Body of pancreas (tissue), 4 donors: ENCODE measurements at places on chromosomes 4 and X. TPM values are rescaled to one million over a fixed set of nuclear protein-coding genes. Genes with fewer than 3 reads are reported as not detected.
A peak's percentile ranks its signal among the peaks of the same experiment; 100 is the strongest.

The FAM184B gene
- not detected for total RNA-seq

The TSR2 gene
- total RNA-seq, result 11.2 TPM

The GAGE12E gene
- not detected for total RNA-seq

The GPR50 gene
- total RNA-seq, result not detected

The ATP5ME gene
- 20.2 TPM for total RNA-seq

The TEX13D gene
- total RNA-seq, result not detected

The KIAA0232 gene
- total RNA-seq, result 15.0 TPM

The THOC2 gene
- 77.5 TPM for total RNA-seq

The GAGE13 gene
- not detected for total RNA-seq

The BST1 gene
- 0.99 TPM for total RNA-seq

The ACSL1 gene
- total RNA-seq, result 36.6 TPM

The CLTRN gene
- total RNA-seq, result 1.6 TPM

The RTL3 gene
- total RNA-seq, result not detected

The RHOXF2B gene
- total RNA-seq, result not detected

The CXCL10 gene
- not detected for total RNA-seq

GRCh38 chr4:71864380-71864779 lies 80.5 kb upstream of the GC start:
- DNase-seq, result no peak

DNA sequence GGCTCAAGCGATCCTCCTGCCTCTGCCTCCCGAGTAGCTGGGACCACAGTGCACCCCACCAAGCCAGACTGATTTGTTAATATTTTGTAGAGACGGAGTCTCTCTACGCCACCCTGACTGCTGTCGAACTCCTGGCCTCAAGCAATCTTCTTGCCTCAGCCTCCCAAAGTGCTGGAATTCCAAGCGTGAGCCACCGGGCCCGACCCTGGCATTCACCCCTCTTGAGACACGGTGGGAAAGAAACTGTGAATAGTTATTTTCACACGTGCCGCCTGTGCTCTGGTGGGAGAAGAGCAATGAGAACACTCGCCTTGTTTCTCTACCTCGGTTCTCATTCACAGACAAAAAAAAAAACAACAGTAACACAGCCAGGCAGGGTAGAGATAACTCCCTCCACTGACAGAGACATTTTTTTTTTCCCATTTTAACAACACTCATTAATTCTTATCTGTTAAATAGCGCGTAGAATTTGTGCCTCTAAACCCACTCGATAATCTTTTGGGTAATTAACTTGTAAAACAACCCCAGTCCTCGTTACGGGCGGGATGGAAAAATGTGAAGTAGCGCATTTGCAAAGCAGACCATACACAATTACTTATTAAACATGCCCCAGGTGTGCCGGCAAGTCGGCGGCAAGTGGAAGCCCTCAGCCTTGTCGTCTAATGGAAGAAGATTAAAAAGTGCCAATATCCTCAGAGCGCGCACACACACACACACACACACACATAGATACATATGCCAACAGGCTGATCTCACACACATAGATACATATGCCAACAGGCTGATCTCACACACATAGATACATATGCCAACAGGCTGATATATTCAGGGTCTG lies 103.3 kb downstream of the DHRSX start:
- no peak for DNase-seq

GRCh38 chrX:66074920-66075879 lies 35.3 kb upstream of the VSIG4 start:
- DNase-seq, result peak; percentile 27

- DNase-seq, result peak; percentile 12
Observed at GRCh38 chrX:23365541-23365940, 30.9 kb downstream of the PTCHD1 start.

GRCh38 chr4:57078685-57079521 lies 31.3 kb downstream of the IGFBP7 start:
- DNase-seq, result peak; percentile 57

- no peak for DNase-seq
Observed at GRCh38 chr4:185394568-185395237, 1.0 kb downstream of the LRP2BP start.

GRCh38 chrX:107565015-107565414 lies 63.3 kb upstream of the PRPS1 start:
- no peak for DNase-seq

DNA sequence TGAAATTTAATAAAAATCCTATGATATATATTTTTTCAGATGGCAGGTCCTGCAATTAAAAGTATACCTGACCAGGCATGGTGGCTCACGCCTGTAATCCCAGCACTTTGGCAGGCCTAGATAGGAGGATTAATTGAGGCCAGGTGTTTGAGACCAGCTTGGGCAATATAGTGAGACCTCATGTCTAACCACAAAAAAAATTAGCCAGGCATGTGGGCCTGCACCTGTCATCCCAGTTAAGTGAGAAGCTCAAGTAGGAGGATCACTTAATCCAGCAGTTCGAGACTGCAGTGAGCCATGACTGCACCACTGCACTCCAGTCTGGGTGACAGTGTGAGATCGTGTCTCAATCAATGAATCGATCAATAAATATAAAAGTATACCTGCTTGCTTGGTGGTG lies 2.5 kb downstream of the OCIAD2 start:
- no peak for DNase-seq

DNA sequence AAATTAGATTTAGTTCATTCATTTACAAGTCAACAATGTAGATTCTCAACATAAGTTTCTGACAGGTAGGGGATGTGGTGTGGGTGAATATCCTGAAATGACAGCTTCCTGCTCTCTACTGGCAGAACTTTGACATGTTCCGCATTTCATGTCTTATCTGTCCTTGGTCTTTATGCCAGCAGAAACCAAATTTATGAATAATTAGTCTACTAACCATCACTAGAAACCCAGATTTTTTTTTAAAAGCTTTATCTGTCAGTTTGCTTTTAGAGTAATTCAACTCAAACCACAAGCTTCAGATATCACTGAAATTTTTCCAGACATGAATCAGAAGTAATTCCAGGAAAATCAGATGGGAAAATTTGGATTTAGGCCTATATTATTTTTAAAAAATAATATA lies 17.9 kb downstream of the COQ2 start:
- DNase-seq, result no peak

- no peak for DNase-seq
Observed at GRCh38 chr4:123408471-123409084, 12.0 kb downstream of the SPRY1 start.

GRCh38 chr4:77538144-77538543 lies 67.5 kb upstream of the CXCL13 start:
- DNase-seq, result no peak

GRCh38 chr4:78092850-78093249 lies 35.7 kb downstream of the FRAS1 start:
- DNase-seq, result no peak

DNA sequence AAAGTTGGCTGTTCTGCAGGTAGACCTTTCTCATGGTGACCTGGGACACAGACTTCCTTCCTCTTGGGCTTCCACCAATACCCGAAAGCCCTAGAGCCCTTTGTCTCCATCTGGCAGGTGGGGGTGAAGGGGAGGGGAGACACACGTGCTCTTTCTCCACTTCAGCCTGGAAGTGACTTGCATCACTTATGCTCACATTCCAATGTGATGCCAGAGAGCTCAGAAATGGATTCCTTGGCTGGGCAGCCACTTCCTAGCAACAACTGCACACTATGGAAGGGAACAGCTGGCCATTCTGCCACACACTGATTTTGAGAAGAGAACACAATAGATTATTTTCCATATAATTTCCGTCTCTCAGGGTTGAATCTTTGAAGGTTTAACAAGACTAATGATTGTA lies 36.3 kb downstream of the C4orf51 start:
- DNase-seq, result no peak

- DNase-seq, result no peak
Observed at GRCh38 chrX:68690936-68691501, 43.6 kb downstream of the STARD8 start.

GRCh38 chrX:142251680-142252079 lies 46.6 kb upstream of the MAGEC2 start:
- DNase-seq, result no peak

DNA sequence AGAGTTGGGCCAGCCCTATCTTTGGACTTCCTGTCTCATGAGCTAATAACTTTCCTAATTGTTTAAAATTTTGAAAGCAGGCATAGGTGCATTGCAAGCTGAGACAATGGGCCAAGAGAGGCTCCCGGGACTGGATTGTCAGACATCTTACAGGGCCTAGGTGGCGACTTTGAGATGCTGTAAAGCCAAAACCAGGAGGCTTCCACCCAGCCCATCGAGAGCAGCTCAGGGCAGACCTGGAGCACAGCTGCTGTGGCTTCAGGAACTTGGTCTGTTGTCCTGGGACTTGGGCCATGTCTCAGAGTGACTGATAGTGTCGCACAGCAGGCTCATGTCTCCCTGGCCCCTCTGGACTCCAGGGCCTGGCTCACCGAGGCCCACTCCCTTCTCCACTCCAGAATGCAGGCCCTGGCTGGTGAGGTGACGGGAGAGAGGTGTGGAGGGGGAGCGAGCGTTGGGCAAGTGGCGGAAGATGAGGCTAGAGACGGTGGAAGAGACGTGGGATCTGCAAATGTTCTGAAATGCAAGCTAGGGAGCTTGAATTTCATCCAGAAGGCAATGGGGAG lies 24.1 kb upstream of the MTM1 start:
- no peak for DNase-seq

GRCh38 chrX:123339221-123339905 lies 155.3 kb downstream of the GRIA3 start:
- no peak for DNase-seq

GRCh38 chrX:18931972-18932371 lies 51.9 kb downstream of the PHKA2 start:
- DNase-seq, result no peak

GRCh38 chr4:77481856-77482255 lies 123.8 kb upstream of the CXCL13 start:
- DNase-seq, result no peak

- DNase-seq, result no peak
Observed at GRCh38 chr4:26916195-26916594, 55.6 kb downstream of the STIM2 start.

DNA sequence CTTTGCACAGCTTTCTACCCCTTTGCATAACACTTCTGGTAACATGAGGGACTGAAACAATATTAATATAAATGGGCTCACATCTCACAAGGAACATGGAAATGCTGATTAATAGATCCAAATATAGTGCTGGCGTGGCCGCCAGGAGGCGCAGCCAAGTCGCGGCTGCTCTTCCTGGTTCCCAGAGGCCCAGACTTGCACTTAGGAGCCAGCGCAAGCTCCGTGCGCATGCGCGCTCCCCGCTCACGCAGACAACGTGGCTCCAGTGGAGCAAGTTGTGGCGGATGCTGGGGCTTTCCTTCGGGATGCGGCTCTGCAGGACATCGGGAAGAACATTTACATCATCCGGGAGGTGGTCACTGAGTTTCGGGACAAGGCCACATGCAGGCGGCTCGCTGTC lies 318.3 kb upstream of the SLC7A11 start:
- DNase-seq, result no peak

DNA sequence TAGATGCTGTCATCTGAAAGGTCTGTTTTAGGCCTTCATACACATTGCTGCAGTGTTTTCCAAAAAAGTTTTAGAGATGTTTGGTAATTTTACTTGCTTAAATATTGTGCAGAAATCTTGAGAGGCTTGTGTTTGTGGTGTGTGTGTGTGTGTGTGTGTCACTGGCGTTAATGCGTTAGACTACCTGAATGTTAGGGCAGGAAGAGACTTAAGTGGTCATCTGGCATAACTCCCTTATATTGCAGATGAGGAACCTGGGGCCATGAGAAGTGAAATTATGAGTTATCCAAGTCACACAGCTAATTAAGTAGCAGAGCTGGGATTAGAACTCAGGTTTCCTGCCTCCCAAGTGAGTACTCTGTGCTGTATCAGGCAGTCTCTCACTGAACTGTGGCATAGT lies 1.4 kb downstream of the LSM6 start:
- no peak for DNase-seq

GRCh38 chrX:46754036-46754435 lies 4.9 kb downstream of the SLC9A7 start:
- DNase-seq, result no peak

- DNase-seq, result peak; percentile 39
Observed at GRCh38 chr4:6446538-6447451, 25.6 kb downstream of the PPP2R2C start.

DNA sequence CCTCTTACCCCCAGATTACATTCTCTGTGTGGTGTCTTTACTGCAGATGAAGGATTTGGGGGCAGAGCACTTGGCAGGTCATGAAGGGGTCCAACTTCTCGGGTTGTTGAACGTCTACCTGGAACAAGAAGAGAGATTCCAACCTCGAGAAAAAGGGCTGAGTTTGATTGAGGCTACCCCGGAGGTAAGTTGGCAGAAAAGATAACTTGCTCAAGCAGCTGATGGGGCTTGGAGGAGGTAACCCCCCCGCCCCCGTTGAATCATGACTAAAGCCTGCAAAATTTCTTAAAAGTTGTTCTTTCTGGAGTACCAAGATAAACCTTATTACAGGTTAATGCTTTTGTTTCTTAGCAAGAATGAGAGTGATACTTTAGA lies 1.5 kb downstream of the CCNG2 start:
- DNase-seq, result no peak
